Activated T-helper 1 cell treated with Interleukin-2 at 50 U/mL for 16 hours (primary cell): ENCODE measurements at places on chromosomes 1 and 21.

GRCh38 chr1:228018961-228019721 lies 12.3 kb downstream of the WNT3A start:
- DNase-seq, result no peak

DNA sequence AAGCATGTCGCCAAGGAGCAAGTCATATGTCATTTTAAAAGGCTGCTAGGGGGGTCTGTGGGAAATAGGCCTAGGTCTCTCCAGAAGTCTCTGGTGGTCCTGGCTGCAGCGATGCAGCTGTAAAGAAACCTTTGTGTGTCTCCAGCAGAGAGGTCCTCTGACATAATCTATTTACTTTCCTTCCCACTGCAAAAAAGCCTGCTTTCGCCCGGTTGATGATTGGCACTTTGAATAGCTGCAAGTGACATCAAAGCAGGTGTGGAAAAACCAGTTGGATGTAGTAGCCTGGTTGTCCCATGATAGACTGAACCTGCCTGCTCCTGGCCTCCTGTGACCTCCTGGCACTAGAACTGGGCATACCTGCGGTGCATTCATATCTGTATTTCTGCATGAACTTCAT lies 13.8 kb downstream of the RASSF5 start:
- DNase-seq, result no peak

DNA sequence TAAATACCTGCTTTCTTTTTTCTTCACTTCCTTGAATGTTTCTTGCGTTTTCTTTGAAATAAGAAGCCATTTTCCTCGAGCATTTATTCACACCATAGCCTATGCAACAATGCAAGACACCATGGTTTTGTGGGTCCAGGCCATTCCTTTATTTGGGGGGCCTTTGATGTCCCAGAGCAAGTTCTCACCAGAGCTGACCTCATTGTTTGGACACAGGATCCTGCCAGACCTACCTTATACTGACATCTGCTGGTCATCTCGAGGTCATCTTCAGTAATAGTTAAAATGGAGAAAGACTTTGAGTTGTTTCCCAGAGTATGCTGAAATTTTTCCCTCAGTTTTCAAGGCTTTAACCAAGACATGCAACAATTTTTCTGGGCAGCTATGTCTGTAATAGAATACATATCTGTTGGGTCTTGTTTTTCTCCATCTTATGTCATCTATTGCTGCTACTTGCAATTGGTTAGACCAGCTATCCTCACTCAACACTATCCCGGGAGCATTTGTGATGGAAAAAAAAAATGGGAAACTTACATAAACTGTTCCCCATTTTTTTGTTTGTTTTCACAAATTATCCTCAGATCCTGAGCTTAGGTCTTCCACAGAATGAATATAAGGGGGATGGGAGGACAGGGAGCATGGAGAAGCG lies 34.0 kb upstream of the BACE2 start:
- no peak for DNase-seq

DNA sequence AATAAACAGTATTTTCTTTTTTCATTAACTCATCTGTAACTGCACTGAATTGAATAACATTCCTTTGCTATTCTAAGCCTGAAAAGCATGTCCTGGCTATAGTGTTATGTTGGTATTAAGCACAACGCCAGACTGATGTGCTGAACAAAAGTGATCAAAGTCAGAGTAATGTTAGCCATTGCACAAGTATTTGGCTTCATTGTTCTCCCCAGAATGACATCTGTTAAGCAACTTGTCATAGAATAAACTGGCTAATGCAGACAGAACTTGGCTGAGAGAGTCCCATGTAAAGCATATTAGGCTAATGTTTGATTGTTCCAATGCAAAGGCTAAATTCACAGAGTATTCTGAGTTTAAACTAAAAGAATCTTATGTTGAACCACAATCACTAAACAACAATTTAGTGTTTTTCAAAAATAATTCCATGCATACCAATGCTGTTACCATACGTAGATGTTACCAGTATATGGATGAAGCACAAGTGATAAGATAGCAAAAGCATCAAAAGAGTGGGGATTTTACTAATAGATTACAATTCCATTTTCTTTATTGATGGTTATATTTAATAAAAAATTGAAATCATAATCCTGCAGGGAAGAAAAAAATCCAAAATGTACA lies 235.3 kb upstream of the DMRTA2 start:
- DNase-seq, result no peak

GRCh38 chr1:226951286-226952117 lies 11.4 kb downstream of the COQ8A start:
- DNase-seq, result no peak

GRCh38 chr1:245687152-245687635 lies 532.4 kb downstream of the KIF26B start:
- DNase-seq, result no peak

GRCh38 chr1:87292684-87293493 lies 35.8 kb upstream of the LMO4 start:
- DNase-seq, result peak; percentile 9

GRCh38 chr1:240099329-240099728 lies 7.6 kb downstream of the FMN2 start:
- no peak for DNase-seq

DNA sequence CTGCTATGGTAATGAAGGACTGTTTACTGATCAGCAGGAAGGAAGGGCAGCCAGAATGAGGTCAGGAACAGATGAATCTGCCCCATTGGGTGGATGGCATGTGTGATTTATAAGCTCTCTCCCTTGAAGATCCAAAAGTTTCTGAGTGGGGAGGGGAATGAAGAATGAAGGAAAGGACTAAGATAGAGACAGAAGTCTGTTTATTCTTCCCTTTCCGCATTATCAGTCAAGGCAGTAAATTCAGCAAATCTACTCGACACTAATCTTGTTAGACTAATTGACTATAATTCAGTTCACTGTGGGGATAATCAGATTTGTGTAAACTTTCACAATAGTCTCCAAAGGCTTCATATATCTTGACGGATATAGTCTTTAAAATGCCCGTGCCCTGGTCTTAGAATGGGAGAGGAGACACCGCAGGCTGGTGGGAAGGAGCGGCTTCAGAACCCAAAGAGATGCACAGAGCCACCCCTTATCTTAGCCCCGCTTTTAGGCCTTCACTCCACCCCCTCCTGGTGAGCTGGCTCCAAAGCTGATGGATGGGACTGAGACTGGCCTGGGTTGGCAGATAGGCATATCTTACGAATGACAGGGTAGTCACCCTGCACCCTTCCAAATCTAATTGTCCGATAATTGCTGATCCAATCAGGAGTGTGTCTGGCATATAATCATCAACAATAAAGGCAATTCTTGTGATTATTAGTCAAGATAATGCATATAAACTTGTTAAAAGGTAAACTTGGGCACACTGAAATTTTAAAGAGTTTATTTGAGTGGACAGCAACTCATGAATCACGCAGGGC lies 76.0 kb upstream of the PPM1J start:
- DNase-seq, result no peak

DNA sequence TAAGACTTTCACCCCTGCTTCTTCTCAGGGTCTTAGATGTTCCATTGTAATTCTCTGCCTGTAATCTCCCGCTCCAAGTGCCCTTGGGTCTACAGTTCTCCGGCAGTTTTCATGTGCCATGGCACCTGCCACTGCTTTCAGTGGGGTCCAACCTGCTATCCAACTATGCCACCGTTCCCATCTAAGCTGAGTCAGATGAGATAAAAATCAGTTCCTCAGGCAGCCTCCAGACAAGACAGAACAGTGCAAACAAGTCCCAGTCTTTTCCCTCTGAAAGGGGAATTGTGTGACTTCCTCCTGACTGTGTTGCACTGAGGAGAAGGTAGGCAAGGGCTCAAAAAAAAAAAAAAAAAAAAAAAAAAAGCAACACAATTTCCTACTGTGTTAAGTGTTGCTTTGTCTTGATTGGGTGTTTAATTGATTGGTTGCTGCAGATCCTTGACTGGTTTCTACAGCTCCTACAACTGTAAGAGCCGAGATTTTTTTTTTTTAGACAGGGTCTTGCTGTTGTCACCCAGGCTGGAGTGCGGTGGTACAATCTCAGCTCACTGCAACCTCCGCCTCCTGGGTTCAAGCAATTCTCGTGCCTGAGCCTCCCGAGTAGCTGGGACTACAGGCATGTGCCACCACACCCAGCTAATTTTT lies 50.7 kb downstream of the EBNA1BP2 start:
- no peak for DNase-seq

DNA sequence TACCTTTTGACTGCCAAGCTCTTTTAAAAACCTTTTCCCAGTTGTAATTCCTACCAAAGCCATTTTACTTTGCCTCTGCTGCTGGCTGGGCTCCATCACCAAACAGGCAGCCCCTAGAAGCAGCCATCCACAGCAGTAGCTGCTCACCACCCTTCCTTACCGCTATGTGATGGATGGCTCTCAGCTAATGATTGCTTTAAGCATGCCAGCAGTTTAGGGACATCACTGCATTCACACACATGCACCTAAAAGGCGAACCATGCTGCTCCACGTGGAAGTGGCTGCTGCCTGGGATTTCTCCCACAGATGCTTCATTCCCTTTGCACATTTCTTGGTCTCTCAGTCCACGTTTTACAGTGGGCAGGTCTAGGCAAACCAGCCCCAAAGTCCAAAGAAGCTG lies 46.3 kb upstream of the PDE9A start:
- DNase-seq, result no peak

GRCh38 chr1:53956308-53957168 lies 10.4 kb downstream of the LRRC42 start:
- no peak for DNase-seq

DNA sequence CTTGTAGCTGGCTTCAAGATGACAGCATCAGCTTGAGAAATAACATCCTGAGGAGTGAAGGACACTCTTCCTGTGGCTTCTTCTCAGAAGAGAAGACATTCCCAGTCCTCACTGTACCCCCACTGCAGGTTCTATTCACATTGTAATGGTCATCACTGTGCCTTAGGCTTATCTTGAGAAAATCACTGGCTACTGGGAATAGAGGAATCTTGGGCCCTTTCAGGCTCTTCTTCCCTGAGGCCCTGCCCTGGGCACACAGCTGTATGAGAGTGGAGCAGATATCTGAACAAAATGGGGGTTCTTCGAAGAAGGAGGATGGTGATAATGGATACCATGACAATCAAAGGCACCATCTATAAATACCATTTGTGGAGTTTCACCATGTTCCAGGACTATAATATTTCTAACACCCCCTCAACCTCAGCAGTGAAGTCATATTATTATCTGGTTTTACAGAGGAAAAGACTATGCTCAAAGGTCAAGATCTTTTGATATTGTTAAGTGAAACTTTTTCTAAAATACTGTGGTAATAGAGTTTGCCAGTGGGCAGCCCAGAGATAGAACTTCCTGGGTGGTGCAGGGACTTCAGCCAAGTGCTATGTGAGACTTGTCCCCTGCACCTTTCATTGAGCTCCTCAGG lies 143.1 kb upstream of the KCNE2 start:
- DNase-seq, result no peak

DNA sequence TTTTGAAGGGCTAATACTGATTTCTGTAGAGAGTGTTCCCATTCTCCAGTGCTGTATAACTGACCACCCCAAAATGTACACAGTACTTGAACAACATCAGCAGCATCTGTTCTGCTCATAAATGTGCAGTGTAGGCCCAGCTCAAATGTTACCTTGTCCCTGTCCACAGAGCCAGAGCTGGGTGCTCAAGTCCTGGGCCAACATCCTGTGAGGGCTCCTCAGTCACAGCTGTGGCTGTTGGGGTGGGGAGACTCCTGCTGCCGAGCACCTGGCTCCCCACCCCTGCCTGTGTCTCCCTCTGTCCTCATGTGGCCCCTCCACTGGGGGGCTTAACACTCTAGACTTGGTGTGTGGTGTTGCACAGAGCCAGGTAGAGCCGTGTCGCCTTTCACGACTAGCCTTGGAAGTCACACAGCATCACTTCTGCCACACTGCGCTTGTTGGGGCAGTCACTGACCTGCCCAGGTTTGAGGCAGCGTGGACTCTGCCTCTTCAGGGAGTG lies 30.5 kb downstream of the DIP2A start:
- DNase-seq, result no peak

GRCh38 chr1:230717251-230717650 lies 3.3 kb upstream of the AGT start:
- DNase-seq, result no peak

GRCh38 chr1:186550832-186551231 lies 89.9 kb upstream of the PDC start:
- no peak for DNase-seq

DNA sequence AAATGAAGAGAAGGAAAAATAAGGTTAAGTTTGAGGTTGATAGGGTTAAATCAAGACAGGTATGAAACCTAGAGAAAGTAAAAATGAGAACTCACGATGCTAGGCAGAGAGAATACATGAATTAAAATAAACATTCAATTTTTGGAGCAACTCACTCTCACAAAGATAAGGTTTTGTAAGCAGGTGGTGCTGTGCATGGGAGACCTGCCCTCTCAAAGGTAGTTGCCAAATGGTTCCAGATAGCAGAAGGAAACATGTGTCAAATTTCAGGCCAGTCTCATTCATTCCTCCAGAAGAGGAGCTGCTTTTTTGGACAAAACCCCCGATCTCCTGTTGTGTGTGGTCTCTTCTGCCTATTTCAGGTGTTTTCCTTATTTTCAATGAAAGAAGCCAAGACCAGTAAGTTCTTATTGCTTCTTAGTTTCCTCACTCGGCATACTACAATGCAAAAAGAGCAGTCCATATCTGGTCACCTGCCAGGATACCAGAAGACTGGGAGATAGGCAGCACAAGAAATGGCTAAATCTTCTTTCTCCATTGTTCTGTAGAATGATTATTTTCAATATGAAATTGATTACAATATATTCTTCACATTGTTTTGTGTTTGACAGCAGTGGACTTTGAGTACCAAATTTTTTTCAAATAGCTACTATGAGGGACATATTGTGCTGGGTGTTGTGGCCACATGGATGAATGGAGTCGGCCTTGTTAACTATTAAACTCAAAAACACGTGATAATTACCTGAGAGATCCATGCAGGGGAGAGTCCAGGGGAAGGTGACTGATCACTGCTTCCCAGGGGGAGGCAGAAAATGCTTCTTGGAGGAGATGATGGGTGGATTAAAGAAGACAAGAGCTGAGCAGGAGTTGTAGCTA lies 3.6 kb downstream of the CR1L start:
- no peak for DNase-seq

DNA sequence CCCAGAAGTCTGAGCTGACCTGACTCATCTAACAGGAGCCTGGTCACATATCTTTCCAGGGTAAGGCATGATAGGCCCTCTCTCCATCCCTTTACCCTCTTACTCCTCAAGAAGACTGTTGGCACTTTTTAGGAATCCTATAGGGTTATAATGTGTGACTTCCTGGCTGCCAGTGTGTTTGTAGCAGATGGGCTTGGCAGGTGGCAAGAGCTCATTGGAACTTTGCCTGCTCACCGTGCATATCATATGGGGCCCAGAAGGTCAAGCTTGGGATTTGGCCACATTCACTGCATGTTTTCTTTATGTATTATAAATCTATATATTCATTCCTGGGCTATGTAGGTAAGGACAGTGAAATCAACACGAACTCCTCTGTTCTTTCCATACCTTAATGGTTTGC lies 5.2 kb downstream of the KAZN start:
- DNase-seq, result no peak
